ENCODE measurements at places on chromosomes 13 and 19.
A peak's percentile ranks its signal among the peaks of the same experiment; 100 is the strongest.

- no peak for DNase-seq
These were observed 744 bp downstream of the ZNF805 start for GRCh38 chr19:57241176-57241575.

DNA sequence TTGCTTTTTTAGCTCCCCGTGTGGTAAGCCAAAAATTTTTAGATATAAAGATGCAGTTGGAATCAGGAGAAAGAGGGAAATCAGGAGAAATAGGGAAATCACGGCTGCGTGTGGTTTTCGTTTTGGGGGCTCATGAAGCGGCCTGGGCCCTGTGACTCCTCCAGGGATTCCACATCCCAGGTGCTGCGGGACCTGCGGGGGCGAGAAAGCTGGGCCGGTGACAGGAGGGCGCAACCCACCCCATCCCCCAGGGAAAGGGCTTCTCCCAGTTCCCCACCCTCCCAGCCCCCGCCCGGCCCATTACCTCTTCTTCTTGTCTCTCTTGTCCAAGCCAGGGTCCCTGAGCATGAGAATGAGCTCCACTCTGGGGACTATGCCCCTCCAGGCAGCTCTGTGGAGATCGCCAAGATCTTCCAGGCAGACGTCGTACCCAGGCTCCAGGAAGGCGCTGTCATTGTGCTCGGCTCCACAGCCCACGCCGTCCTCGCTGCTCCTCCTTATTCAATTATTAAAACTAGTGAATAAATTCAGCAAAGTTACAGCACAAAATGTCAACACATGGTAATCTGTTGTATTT, 111.0 kb downstream of the MRPL57 start:
- DNase-seq, result no peak

DNA sequence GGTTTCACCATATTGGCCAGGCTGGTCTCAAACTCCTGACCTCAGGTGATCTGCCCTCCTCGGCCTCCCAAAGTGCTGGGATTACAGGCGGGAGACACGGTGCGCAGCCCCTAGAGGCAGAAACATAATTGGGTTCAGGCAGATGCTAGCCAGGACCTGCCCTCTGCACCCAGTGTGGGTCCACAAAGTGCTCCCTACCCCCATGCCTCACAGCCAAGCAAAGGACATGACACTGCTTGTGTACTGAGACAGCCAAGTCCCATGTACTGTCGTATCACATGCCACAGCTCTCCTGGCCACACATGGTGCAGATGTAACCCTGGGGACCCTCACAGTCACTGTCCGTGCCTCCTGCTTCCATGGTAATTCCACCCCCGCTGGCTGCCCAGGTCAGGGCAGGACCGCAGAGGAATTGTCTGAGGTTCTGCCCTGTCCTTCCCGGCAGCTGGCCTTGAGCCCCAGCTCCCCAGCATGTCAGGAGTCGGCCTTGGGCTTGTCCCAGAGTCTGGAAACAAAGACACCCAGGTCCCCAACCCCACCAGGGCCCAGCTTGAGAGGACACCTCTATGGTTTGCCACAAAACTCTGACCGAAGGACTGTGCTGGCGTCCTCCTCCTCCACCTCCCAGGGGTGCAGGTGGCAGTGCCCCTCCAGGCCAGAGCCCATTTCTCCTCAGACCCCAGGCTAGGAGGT, 7.6 kb downstream of the PRR36 start:
- DNase-seq, result no peak

DNA sequence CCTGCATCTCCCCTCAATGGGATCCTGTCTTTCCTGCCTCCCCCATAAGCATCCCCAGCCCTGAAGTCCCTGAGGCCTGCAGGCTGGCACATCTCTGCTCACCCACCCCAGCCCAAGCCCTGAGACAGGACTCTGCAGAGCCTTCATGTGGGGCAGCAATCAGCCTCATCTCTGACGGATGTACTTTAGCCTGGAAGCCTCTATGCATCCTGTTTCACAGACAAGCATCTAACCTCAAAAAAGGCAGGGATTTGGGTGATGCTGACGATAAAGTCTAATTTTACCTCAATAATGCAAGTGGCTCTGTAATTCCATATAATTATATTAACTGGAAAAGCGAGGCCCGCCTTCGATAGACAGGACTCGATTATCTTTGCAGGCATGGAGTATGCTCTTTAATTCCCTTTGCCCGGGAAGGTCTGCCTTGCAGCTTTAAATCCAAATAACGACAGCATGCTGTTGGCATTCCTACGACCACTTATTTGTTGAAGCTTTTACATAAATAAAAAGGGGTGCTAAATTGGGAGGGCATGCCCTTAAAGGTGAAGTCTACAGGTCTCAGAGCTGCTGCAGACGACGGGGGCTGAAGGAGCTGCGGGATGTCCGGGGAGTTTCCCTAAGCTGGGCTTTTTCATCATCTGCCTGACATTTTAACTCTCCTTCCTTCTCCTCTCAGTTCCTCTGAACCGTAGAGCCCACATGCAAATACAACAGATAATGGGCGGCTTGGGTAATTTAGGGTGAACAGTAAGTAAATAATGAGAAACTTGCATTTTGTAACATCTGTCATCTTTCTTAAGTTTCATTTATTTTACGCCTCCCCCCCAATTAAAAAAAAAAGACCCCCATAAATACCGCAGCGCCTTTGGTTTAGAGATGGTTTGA, 211.5 kb downstream of the URI1 start:
- no peak for DNase-seq

- DNase-seq, result no peak
These were observed 5.0 kb upstream of the TEX29 start for GRCh38 chr13:111315347-111315995.

- no peak for DNase-seq
These were observed 226.4 kb downstream of the PCDH17 start for GRCh38 chr13:57857945-57858344.

- DNase-seq, result no peak
These were observed 128.3 kb upstream of the LSM14A start for GRCh38 chr19:34044021-34044420.

DNA sequence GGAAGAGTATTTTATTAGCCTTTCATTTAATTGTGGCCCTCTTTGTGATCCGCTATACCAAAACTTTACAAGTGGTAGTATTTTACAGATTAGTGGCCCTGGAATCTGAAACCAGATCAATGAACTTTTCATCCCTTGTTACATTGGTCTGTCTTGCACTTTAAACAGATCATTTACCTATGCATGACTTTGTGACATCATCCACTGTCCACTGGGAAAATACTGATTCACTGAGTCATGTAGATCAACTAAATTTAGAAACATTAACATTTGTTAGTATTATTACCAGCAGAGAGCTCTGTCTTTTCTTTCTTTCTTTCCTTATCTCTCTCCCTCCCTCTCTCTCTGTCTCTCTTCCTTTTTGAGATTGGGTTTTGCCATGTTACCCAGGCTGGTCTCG, 17.5 kb downstream of the PCDH8 start:
- no peak for DNase-seq

DNA sequence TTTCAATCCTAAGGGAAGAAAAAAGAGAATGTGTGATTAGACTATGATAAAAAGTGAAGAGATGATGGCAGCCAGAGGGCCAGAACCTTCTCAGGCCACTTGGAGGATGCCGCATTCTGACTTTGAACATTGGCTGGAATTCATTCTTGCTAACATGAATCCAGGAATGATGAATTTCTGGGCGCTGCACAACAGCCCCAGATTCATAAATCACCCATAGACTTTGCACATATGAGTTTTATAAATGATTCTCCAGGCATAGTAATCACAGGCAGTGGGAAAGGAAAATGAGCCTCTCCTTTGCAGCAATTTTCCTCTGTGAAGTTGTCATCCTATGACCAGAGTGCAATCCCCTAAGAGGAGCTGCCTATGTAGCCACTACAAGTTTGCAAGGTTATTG, 555.4 kb downstream of the KCTD12 start:
- no peak for DNase-seq

DNA sequence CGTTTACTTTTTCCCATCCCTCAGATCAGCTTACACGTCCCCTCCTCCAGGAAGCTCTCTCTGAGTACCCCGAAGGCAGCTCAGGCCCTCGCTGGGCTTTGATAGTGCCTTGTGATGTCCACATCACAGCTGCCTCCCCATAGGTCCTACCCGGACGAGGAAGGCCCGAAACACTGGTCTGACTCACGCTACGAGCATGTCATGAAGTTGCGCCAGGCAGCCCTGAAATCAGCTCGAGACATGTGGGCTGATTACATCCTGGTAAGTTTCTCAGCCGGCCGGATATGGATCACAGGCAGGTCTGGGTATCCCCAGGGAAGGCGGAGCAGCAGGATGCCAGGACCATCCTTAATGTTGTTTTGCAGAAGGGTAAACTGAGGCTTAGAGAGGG, 4.8 kb downstream of the COLGALT1 start:
- peak; percentile 86 for DNase-seq

- DNase-seq, result no peak
These were observed 2.8 kb upstream of the CDC37 start for GRCh38 chr19:10406191-10406590.

- no peak for DNase-seq
These were observed 6.9 kb upstream of the SBK3 start for GRCh38 chr19:55552206-55552605.

DNA sequence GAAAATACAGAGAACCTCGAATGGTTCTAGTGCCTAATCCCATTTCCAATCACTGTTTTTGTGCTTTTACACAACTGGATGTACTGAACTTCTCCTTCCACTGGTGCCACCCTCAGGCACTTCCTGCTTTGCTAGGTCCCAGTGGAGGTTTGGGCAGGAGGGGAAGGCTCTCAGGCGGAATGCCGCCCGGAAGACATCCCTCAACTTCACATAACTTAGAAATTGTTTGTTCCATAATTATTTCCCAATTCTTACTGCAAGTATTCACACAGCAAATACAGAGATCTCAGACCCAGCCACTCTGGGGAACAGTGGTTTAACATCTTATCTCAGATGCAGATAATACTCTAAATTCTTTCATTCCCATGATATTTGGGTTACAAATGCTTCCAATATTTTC, 195.7 kb upstream of the IPO5 start:
- no peak for DNase-seq

DNA sequence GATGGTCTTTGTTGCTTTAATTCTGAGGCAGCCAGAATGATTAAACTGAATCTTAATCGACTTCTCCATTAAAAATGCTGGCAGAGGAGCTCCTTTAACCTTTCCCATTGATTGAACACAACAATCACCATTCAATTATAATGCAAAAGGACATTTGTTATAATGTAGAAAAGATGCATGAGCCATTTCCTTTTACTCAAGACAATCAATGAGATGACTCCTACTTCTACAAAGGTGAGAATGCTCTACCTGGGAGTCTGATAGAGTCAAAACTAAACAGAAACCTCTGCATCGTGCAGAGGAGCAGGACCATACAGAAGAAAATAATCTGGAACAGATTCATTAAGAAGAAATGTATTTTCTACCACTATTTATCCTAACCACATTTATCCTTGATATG, 253.6 kb upstream of the DACH1 start:
- no peak for DNase-seq

GRCh38 chr19:8938576-8938975, 71.6 kb downstream of the MUC16 start:
- DNase-seq, result no peak

Data from HS-5 (cell line).